NCI-H82 (cell line): ENCODE measurements at places on chromosomes 3 and 15.

DNA sequence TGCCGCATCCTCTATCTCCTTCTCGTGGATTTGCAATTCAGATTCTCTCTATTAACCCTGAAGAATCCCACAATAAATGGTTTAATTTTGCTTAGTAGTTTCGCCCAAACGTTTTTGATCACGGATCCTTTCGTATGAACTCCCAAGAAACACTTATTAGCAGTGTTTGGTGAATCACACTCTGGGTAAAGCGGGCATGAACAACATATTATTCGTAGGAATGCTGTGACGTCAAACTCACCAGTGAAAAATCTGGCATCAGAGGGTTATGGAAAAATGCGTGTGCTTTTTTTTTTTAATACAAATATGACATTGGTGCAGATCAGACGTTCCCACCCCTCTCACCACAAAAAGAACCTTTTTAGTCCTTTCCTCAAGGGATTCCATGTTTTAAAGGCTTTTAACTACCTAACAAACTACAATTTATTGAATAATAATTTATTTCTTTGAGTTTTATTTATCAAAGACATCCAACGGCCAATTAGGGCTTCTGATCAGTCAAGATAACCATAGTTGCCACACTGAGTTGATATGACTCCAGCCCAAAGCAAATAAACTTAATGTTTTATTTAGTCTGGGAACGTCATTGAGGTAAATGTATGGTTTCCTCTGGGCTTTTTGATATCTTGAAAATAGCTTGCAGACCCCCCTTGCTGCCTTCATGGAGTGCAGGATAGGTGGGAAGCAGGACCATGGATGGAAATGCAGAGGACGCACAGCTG is 45.5 kb upstream of the CGNL1 start:
- DNase-seq, result no peak

GRCh38 chr3:73653351-73653750 is 28.6 kb upstream of the PDZRN3 start:
- DNase-seq, result no peak

GRCh38 chr3:187518616-187519015 is 150.4 kb downstream of the RTP4 start:
- peak; percentile 37 for DNase-seq

GRCh38 chr3:81463781-81464180 is 297.7 kb downstream of the GBE1 start:
- no peak for DNase-seq

DNA sequence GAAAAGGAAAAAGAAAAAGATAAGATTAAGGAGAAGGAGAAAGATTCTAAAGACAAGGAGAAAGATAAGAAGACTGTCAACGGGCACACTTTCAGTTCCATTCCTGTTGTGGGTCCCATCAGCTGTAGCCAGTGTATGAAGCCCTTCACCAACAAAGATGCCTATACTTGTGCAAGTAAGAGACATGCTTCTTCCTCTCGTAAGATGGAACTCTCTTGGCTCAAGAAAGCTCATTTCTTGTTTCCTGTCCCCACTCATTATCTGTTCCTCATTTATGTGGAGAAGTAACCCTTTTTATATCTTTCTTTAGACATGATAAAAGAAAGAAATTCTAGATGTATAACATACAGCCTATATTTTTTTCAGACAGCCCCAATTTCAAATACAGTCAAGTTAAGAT is 101.4 kb downstream of the KLHL25 start:
- DNase-seq, result no peak

- no peak for DNase-seq
These were observed 19.0 kb downstream of the PAK6 start for GRCh38 chr15:40257656-40258450.

GRCh38 chr15:72242775-72243370 is 11.9 kb upstream of the PKM start:
- peak; percentile 92 for DNase-seq

DNA sequence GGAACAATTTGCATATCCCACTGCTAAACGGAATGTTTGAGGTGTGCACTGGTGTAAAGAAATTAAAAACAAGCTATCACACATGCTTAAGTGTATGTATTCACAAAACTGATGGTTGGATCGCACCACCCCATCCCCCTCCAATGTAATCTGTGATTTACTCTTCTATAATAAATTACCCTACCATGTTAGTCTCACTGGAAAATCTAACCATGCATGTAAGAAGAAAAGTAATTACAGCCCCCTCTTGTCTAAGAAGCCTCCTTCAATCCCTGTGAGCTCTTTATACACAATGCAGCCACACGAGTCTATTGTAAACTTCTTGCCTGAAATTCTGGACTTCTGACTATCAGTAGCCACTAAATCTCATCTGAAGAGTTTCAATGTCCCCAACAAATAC is 173.6 kb downstream of the ZBTB20 start:
- DNase-seq, result no peak

DNA sequence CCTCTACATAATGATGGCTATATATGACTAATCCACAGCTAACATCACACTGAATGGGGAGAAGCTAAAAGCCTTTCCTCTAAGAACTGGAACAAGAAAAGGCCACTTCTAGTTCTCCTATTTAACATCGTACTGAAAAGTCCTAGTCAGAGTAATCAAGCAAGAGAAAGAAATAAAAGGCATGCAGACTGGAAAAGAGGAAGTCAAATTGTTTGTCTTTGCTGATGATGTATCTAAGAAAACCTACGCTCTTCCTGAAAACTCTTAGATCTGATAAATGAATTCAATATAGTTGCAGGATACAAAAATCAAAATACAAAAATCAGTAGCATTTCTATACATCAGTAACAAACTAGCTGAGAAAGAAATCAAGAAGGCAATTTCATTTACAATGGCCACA is 116.9 kb downstream of the TP63 start:
- DNase-seq, result no peak

DNA sequence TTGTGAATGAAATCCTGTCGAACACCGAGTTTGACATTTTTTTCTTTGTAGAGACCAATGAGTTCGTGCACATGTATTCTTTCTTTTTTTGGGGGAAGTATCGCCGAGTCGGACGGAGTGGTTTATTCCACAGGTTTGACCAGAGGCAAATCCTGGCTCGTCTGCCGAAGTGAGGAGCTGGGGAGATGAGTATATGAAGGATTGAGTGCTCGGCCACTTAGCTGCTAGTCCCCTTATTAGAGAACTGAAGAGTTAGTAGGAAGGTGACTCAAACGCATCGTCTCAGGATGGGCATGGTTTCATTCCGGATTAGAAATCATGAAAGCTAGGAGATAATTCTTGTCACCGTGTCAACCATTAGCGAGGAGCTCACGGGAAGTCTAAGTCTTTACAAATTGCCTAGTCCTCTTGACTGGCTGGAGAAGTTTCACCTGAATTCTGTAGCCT is 154.7 kb upstream of the GOLIM4 start:
- peak; percentile 79 for DNase-seq

DNA sequence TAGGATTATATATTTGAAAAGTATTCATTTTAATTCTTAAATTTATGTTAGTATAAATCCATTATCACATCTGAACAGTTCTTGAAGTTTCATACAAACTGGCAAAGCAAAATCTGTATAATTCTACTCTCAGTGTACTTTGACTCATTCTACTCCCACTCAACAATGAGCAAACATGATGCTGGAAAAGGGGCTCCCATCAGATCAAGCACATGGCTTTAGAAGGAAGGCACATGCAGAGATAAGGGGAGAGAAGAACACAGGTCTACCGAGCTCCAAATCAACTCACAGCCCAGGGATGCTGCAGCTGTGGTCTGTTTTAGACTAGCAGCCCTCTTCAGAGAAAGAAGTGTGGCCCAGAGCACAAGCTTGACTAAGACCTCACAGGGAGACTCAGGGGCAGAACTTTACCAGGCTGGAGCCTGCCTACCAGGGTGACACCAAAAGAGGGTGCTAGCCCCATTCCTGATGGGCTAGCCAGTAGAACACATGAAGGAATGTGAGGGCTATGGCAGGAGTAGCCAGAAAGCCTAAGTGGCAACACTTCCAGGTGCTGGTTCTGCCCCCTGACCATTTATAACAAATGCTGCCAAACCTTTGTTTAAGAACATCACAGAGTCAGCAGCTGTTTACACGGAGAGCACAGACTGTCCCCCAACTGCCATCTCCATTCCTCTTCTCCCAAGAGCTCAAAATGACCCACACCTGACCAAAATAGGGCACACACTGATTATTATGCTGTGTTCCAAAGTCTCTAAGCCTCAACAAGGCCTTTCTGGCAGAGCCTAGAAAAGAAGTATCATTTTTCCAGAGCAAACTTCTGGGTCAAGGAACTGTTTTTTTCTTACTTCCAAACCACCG is 19.5 kb downstream of the SEC22C start:
- DNase-seq, result no peak

DNA sequence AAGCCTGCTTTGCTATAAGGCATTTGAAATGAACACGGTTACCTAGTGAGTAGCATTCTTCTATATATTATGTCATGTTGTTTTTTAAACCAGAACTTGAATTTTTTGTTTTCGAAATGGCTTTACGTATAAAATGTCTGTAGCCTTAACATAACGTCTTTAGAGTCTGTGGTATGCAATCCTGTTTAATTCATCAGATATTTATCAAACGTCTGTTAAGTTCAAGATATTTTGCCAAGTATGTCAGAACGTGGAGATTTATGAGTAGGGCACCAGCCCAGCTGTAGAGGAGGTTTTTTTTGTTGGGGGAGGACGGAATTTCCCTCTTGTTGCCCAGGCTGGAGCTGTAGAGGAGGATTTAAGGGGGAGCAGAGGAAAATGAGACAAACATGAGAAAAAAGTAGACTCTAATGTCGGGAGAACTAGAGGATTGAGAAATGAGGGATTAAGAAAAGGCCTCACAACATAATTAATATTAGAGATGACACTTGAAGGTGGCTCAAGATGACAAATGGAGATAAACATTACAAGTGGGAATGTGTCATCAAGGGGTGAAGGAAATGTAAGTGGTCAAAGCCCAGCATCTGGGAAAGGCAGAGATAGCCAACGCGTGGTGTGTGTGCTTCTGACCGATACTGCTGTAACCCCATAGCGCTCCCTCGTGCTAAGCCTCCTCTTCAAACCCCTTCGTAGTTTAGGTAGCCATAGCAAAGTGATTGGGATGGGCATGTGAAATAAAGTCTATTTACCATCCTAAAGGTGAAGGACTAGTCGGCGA is 154.0 kb upstream of the GOLGA6L4 start:
- no peak for DNase-seq

GRCh38 chr3:191051037-191051436 is 148.0 kb upstream of the OSTN start:
- DNase-seq, result peak; percentile 84

- DNase-seq, result no peak
These were observed 2.8 kb upstream of the ABHD2 start for GRCh38 chr15:89085289-89085926.

- peak; percentile 89 for DNase-seq
These were observed 5.9 kb upstream of the CALML4 start for GRCh38 chr15:68210821-68211655.

DNA sequence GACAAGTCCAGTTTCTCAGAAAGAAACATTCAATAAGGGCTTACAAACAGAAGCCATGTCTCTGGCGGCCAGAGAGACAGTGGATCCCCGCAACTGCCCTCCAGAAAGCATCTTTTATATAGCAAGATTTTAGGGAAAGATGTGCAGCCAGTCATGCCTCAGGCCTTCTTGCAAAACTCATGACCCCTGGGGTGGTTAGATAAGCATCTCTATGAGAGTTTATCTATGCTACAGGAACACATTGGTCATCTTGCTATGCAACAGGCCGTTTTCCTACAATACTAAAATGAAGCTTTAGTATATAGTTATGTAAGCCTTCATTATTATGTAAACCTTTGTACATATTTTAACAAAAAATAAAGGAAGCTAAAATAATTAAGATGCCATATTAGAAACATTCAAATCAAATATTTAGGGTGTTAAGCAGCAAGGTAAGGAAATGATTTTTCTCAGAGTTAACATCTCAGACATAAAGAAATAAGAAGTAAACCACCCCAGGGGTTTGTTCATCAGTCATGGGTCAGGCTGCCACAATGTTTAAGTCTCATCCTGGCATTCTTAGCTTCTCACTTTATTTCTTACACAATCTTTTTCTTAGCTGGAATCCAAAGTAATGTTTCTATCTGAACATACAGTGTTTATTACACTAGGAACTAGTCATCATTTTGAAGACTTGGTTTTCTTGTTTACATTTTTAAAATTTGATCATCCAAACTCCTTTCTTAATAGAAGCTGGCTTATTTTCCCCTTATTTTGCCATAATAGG is 6.3 kb upstream of the FSIP1 start:
- DNase-seq, result no peak

- DNase-seq, result no peak
These were observed 188.1 kb upstream of the CHRM5 start for GRCh38 chr15:33780011-33780768.

DNA sequence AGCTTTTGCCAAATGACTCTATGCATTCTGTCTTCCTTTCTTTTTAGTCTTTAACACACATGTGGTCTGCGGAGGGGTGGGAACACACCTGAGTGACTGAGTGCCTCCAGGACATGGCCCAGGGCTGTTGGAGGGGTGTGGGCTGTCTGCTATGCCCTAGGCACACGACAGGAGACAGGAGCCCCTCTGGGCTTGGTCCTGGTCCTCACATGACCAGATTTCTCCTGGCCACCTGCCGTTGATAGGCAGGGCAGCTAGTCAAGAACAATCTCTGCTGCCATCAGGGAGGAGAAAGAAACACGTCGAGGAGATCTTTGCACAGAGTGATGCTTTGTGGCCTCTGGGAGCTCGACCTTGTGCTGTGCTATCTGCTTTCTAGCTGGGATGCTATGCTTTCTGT is 176.6 kb downstream of the KLF13 start:
- no peak for DNase-seq

GRCh38 chr3:189641776-189642175 is 10.6 kb downstream of the TP63 start:
- DNase-seq, result no peak

- no peak for DNase-seq
These were observed 220.3 kb downstream of the THSD4 start for GRCh38 chr15:71335591-71335990.

GRCh38 chr3:192884777-192885773 is 32.6 kb downstream of the MB21D2 start:
- DNase-seq, result no peak
